Midbrain (tissue), 1 donor: ENCODE measurements at places on chromosomes 11 and 22.
A peak's percentile ranks its signal among the peaks of the same experiment; 100 is the strongest.

DNA sequence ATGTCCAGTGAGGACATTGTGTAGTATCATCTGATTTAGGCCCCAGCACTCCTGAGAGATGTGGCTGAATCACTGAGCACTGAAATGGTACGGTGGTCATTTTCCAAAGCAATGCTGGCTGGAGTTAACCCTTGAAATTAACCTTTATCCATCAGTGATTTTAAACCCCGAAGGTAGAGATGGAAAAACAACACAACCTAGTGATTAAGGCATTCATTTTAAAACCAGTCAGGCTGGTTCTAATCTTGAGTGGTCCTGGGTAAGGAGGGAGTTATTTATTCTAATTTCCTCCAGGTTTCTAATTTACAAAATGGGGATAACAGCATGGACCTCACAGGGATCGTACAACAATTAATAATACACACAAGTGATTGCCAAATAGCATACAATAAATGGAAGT is 6.6 kb upstream of the CSNK2A3 start:
- DNase-seq, result no peak

- DNase-seq, result no peak
Measured at GRCh38 chr11:126352934-126353801, 2.3 kb upstream of the ST3GAL4 start.

DNA sequence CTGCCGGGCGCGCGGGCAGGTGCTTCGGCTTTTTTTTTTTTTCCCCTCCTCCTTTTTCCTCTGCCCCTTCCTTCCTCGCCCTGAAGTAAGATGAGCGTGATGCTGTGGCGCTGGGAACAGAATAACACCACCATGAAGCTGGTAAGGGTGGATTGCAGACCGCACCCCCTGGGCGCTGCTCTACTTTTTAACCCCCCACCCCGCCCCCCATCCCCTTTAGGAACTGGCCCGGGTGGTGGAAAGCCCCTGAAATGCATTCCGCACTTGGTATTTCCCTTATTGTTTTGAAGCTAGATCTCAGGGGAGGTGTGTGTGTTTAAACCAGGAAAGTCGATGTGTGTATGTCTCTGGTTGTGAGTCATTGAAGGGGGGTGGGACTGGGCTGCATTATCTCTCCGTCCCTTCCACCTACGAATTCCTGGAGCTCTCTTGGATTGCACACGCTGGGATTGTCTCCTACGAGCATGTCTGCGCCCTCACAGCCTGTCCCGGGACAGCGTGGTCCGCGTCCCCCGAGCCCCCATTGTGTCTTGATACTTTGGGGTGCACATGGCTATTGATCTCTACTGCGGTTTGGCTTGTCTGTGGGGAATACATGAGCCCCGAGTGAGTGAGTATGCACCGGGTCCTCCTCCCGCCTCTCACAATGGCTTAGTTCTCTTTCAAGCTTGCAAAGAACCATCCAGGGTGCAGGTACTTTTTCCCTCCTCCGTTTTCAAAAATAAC is 64.9 kb downstream of the NAV2 start:
- DNase-seq, result no peak

- no peak for DNase-seq
Measured at GRCh38 chr22:45977551-45978274, 751 bp upstream of the WNT7B start.

DNA sequence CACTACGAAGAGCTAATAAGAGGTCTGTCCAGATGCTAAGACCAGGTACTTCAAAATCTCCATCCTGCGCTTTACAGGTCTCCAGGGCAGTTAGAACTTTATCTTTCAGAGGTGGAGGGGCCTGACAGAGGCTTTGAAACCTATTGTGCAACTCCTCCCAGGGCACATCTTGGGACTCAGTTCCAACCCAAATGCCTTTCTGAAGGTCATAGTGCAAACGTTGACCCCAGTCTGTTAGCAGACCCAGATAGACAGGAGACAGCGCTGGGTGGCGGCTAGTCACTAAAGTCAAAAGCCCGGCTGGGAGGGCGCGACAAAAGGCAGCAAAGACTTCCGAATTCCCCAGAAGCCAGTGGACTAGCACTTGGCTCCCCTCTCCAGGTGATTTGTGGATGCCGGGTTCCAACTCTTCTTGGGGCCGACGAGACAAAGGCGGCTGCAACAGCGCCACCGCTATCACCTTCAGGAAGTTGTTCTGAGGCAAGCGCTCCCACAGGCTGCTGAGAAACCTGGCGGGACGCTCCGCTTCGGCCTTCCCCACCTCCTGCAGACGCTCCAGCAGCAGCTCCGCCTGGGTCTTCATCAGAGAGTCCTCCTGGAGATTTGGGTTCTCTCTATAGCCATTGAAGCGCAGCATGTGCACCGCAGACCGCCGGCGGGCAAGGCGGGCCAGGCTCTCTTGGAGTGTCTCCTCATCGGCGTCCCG is 728 bp downstream of the FANCF start:
- DNase-seq, result peak; percentile 71

GRCh38 chr11:60987577-60988277 is 16.2 kb downstream of the CD6 start:
- no peak for DNase-seq

DNA sequence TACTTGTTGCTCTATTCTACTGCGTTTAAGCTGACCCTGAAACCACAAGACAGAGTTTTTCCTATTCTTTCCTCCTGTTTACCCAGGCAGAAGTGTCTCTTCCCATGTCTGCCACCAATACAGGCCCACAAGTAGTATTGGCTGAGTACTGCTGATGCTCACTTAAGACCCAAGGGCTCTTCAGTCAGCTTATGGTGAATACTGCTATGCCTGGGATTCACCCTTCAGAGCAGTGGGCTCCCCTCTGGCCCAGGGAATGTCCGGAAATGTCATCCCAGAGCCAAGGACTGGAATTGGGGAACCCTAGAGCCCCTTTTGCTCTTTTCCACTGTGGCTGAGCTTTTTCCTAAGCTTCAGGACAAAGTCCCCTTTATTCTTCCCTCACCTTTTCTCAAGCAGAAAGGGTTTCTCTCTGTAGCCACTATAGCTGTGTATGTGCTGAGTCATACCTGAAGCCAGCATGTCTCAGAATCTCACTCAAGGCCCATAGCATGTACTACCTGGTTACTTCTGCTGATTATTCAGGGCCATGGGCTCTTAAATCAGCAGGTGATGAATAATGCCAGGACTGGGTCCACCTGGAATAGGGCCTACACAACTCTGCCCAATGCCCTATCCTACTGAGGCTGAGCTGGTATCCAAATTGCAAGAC is 745.8 kb upstream of the ANO5 start:
- DNase-seq, result no peak

- DNase-seq, result peak; percentile 22
Measured at GRCh38 chr11:95138448-95138847, 48.8 kb downstream of the ENDOD1 start.

DNA sequence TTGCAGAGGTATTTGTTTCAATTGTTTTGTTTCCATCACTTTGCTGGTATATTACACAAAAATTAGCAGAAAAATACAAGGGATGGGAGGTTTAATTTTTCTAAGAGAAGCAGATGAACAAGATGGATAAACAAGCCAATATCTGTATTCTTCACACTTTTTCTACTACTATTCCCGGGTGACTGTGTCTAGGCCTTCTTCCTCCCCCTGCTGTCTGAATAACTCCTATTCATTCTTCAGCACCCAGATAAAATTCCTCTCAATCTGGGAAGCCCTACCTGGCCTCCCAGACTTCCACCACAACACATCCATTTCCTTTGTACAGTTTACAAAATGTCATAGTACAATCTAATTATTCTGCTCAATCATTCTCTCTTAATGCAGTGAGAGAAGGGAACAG is 666.6 kb upstream of the TENM4 start:
- DNase-seq, result no peak

DNA sequence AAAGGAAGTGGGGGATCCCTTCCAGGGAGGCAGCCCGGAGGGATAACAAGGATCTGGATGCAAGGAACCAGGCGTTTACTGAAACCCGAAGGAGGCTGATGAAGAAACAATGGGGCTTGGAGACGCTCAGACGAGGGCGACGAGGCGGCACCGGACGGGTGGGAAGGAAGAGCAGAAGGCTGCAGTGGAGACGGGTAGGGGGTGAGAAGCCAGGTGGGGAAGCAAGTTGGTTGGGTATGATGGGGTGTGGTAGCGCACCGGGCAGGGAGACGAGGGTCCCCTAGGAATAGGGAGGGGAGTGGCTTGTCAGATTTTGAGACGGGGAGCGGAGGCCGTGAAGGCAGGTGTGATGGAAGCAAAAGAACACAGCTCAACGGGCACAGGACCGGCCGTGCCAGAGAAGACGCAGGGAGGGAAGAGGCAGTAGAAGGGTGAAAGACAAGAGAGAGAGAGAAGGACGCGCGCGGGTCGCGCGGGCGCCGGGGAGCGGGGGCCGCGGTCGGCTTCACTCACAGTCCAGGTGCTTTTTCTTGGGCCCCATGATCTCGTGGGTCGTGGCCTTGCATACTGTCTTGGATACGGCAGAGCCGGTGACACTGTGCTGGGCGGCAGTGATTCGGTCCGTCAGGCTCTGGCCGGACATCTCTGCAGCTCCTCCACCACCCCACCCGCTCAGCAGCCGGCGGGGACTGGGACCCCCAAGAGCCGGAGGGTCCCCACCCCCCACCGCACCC is 579 bp downstream of the PICALM start:
- DNase-seq, result peak; percentile 45

DNA sequence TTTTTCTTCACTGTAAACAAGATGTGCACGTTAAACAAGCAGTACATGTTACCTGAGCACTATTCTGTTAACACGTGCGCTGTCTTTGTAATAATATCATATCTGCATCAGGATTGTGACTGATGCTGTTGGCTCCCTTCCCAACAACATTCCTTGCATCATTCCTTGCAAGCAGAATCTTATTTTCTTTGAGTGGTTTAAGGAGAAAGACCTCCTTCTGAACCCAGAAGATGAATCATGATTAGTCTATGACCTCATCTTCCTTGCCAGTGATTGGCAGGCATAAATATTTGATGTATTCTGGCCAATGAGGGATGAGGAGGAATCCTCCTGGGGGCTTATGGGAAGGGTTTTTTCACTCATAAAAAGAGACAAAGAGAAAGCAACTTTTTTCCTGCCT is 46.2 kb downstream of the C11orf71 start:
- no peak for DNase-seq

DNA sequence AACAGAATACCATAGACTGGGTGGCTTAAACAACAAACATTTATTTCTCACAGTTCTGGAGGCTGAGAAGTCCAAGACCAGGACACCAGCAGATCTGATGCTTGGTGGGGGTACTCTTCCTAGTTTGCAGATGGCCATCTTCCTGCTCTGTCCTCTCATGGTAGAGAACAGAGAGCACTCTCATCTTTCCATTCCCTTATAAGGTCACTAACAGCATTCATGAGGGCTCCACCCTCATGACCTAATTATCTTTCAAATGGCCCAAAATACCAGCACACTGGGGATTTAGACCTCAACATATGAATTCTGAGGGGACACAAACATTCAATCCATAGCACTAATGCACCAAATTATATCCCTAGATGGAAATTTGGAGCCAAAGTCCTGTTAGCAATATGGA is 6.1 kb downstream of the STK33 start:
- no peak for DNase-seq

GRCh38 chr22:23531283-23531956 is 48.7 kb downstream of the IGLL1 start:
- no peak for DNase-seq

GRCh38 chr22:37145180-37146050 is 4.3 kb downstream of the IL2RB start:
- no peak for DNase-seq

DNA sequence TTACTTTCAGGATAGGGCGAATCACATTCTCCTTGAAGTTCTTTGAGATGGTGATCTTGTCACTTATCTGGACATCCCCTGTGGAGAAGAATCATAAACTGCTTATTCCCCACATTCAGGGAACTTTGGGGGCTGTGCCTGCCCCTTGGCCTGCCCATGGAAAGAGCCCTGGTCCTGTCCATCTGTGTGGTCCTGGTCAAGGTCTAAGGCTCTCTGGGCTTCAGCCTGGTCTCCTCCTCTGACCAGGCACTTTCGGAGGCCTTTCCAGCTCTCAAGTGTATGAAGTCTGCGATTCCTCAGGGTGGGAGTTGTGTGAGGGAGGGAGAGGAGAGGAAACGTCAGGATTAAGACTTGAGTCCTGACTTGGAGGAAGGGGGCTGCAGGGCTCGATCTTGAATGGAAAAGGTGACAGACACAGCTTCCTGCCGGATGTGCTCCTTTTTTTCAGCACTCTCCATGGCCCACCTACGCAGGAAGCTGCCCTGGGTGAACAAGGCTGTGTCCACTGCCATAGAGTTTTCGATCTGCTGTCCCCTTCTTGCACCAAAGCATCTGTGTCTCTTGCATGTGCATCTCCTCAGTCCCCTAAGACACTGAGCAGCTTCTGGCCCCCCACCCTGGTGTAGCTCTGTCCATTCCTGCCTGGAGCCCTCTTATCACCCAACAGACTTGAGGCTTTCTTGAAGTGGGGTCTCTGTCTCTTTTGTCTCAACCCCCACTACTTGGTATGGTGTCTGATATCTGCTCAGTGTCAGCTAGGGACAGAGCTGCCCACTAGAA is 50.8 kb upstream of the PHOX2A start:
- no peak for DNase-seq

- no peak for DNase-seq
Measured at GRCh38 chr11:65432686-65433582, 10.3 kb downstream of the NEAT1 start.

- no peak for DNase-seq
Measured at GRCh38 chr11:80584661-80585060, 1143.8 kb upstream of the TENM4 start.

DNA sequence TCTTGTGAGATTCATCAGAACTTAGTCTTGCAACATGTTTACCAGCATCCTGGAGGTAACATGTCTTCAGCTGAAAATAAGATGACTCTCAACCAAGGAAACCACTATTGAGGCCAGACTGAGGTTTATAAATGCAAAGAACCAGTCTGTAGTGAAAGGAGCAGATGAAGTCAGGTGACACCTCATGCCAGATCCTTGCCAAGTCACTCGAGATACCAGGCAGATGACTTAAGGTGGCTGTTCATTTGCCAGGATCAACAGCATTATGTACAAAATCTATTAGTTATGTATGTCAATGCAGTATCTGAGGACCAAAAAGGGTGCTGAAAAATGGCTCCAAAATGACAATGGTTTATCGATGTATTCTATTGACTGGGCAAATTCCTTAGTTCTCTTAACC is 100.0 kb upstream of the SOX6 start:
- DNase-seq, result no peak

DNA sequence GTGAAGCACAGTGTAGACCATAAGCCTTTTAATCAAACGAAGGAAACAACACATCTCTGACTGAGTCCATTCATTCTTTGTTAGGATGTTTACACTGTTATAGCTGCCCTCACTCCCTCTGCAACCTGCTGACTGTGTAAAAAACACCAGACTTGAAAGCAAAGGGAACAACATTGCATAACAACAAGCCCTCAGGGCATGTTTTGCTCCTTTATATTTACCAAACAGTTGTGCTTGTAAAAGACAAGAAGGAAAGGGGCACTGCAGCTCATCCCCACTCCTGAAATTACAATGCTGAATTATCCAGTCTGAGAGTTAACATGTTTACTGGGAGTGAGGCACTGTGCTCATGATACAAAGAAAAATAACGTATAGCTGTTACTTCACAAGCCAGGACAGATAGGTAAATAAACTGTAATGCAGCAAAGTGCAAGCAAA is 46.4 kb downstream of the RAB30 start:
- peak; percentile 78 for DNase-seq
